Spinal cord (tissue), 10 donors: ENCODE measurements at places on chromosomes 5 and 9. TPM values are rescaled to one million over a fixed set of nuclear protein-coding genes. Genes with fewer than 3 reads are reported as not detected.

IL9 gene
- total RNA-seq, result not detected

DNA sequence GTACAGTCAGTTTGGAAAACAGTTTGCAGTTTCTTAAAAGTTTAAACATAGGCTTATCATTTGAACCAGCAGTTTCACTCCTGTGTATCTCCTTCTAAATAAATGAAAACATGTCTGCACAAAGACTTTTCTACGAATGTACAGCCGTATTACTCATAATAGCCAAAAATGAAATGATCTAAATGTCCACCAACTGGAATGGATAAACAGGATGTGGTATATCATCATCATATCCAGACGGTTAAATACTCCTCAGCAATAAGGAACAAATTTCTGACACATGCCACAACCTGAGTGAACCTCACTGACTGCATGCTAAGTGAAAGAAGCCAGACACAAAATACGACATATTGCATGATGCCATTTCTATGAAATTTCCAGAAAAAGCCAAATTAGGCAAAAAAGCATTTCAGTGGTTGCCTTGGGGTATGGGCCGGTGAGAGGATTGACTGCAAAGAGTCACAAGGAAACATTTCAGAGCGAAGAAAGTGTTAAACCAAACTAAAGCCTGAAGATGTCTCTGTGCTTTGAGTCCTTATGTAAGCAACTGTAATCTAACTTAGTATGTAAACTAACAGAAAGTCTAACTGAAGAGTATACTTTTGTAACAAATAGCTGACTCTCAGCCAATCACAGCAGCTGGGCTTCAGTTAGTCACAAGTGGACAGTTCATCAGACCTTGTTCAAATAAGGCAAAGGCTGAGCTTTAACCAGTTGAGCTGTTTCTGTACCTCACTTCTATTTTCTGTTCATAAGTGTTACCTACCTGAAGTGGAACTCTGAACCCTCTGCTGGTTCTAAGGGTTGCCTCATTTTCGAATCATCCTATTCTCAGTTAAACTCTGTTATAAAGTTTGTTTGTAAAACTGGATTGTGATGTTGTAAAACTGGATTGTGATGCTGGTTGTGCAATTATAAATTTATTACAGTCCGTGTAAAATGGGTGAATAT, 65.2 kb downstream of the TRIO start:
- DNase-seq, result no peak

EHMT1 gene
- 35.8 TPM for total RNA-seq

GRCh38 chr5:151022511-151023018, 2.2 kb downstream of the GPX3 start:
- DNase-seq, result no peak

- no peak for DNase-seq
These were observed 14.1 kb upstream of the NIPAL4 start for GRCh38 chr5:157445745-157446411.

- no peak for DNase-seq
These were observed 104.0 kb upstream of the ACTBL2 start for GRCh38 chr5:57586649-57587048.

RETREG1 gene
- 120 TPM for total RNA-seq

TLE1 gene
- 63.3 TPM for total RNA-seq

DNA sequence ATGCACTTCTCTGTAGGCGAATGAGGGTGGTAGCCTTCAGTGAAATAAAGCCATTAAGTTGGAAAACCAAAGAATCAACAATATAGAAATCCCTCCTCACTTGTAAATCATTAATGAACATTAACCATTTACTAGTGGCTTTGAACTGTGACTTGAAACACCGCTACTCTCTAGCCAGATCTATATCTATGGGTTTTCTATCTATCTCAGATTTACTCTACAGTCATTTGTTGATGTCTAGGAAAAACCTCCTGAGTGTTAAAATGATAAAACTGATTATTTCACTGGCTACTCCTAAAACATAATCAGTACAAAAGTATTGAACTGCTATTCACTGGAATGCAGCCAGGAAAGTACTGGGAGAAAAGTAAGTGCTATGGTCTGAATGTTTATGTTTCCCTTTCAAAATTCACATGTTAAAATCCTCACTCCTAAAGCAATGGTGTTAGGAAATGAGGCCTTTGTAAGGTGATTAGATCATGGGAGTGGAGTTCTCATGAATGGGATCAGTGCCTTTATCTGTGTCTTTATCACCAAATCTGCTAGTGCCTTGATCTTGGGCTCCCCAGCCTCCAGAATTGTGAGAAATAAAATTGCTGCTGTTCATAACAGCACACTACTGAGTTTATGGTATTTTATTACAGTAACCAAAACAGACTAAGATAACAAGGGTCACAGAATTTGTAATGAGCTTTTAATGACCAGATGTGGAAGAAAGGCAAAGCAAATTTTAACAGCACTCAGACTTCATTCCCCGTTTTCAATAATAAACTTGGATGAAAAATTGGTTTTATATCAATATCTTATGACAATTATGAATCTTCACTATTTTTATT, 8.6 kb upstream of the OXCT1 start:
- DNase-seq, result no peak

MELK gene
- 11.5 TPM for total RNA-seq

DNA sequence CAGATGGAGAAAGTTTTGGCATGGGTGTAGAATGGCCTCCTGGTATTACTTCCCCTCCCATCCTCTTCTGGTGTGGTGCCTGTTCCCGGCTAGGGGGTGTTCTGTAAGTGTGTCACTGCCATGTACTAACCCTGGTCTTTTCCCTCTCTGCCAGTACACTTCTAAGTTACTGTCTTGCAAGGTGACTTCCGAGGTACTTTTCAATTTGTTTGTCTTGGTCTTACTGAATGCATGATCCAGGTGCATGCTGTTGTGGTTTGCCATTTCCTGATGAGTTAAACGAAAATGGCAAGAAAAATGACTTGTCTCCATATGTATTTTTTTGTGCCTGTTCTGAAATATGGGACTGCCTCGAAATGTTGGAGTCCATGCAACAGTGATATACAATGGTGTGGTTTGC, 46.0 kb downstream of the C9orf152 start:
- no peak for DNase-seq

DNA sequence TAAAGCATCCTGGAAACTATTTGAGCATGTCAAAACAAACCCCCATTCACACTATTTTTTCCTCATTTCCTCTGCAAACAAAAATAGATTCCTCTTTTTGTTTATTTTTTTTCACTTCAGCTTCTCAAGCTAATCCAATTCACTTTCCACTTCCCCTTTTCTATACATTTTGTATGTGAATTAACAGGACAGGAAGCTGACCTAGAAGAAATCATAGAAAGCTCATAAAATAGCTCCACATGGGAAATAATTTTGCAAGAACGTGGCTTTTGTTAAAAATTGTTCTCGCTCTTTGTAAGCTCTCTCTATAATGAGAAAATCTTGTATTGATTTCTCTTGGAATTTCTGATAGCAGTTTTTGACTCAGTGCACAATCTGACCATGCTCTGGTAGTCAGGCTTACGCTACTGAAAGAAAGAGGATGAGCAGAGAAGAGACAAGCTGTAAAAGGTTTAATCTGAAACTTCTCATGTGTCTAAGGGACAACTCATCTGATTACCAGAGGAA, 215.8 kb downstream of the ADAMTS12 start:
- no peak for DNase-seq

SLC25A2 gene
- not detected for total RNA-seq

BAAT gene
- total RNA-seq, result 0.22 TPM

UBE2R2 gene
- 27.4 TPM for total RNA-seq

DNA sequence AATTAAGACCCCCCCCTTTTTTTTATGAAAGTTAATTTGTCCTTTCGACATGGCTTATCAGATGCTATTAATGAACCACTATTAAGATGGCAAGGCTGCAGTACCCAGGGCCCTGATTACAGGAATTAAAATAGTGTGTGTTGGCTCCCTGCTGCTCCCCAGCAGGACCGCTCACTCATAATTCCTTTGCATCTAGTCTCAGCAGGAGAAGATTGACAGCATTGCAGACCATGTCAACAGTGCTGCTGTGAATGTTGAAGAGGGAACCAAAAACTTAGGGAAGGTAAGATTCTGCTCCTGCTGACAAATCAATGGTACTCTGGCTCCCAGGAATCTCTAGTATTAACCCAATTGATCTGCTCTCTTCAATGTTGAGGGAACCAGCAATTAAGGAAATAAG, 61.0 kb downstream of the STX17 start:
- no peak for DNase-seq

TMEM171 gene
- 0.20 TPM for total RNA-seq

DNA sequence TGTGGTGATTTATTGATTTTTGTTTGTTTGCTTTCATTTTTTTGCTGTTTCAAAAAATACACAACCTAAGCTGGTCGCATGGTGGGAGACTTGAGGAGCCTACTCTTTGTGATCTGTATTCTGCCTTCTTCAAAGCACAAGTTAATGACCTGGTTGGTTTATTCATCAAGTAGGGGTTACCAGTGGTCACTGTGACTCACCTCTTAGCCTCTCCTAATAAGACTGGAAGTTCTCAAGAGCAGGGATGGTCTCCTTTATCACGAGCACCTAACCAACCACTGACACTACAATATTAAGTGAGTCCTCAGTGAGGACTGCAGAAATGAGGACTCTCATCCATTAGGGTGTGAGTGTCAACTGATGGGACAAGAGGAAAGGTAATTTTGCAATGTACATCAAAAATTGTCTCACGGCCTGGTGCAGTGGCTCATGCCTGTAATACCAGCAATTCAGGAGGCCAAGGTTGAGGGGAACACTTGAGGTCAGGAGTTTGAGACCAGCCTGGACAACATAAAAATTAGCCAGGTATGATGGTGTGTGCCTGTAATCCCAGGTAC, 13.6 kb upstream of the MTMR12 start:
- DNase-seq, result no peak

POLR3G gene
- total RNA-seq, result 3.0 TPM

GRCh38 chr5:131758520-131758900, 38.3 kb downstream of the FNIP1 start:
- DNase-seq, result no peak

CDK5RAP2 gene
- 36.5 TPM for total RNA-seq

- DNase-seq, result no peak
These were observed 958 bp downstream of the MYOZ3 start for GRCh38 chr5:150661821-150662596.

FRRS1L gene
- 19.7 TPM for total RNA-seq

GRCh38 chr9:112111461-112111860, 63.6 kb downstream of the SUSD1 start:
- DNase-seq, result no peak

DNA sequence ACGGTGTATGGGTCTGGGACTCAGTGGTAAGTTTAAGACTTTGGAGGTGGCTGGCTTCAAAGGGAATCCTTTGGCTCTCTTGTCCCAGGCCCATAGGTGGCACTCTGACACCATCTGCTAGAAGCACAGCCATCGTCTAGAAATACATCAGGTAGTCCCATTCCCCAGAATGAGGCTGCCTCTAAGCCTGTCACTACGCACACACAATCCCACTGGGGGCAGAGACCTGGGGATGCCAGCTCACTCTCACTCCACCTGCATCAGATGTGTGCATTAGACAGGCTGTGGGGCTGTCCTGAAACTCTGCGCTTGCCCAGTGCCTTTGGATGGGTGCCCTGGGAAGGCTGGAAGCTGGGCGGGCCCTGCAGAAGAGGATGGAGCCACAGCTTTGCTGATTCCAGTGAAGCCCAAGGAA, 127.5 kb upstream of the PANK3 start:
- DNase-seq, result peak; percentile 85
